ENCODE measurements at places on chromosomes 12 and 14.

DNA sequence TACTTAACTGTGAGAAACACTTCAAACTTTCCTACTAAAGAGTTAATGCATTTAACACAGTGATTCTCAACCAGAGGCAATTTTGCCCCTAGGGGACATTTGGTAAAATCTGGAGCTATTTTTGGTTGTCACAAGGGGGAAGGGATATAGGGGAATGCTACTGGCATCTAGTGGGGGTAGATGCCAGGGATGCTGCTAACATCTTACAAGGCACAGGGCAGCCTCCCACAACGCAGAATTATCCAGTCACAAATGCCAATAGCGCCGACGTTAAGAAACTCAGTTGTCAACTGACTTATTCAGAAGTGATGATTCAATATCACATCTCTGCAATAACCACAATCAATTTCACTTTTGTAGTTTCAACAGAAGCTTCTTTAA, 2.0 kb downstream of the EEA1 start:
- no peak for DNase-seq

DNA sequence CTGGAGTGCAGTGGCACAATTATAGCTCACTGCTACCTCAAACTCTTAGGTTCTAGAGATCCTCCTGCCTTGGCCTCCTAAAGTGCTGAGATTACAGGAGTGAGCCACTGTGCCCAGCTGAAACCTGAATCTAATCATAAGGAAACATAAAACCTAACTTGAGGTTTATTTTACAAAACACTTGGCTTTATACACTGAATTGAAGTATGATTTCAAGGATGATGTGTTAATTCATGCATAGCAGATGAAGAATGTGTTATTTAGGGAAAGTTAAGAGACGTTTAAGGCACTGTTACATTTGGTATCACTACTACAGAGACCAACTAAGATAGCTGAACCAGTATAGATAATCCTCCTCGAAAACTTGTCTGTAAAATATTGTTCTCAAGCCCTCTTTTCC, 6.4 kb downstream of the DICER1 start:
- no peak for DNase-seq

DNA sequence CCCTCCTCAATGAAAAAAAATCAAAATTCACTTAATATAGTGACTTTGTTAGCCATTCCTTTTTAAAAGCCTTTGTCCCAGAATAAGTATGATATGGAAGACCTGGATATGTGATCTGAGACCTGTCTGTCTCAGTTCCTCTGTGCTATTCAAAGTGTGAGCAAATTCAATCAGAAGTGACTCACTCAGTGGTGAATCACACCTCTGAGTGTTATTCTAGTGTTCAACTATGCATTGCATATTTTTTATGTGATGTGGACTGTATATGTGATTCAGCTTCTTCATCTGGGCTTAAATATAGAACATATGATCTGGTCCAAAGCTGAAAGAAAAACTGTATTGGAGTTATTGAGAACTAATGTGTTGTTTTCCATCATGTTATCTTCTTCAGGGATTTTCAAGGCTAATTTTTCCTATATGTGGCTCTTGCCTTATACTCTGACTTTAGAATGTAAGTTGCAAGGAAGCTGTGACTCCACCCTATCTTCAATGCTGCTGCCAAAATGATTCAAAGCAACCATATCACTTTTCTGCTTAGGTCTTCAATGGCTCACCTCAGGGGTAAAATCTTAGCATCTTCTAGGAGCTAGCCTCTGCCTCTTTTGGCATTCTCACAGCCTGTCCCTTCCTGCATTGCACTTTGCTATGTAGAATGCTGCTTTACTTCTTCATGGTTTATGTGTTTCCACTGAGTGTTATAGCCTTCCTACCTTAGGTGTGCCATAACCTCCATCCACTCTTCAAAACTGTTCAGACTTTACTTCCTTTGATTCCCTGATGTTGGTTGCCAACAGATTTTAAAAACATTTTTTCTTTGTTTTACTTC, 169.8 kb downstream of the OTOGL start:
- DNase-seq = peak; percentile 22

GRCh38 chr12:121026274-121027045, 10.2 kb upstream of the C12orf43 start:
- DNase-seq = peak; percentile 12

GRCh38 chr14:32329690-32330285, 690 bp downstream of the AKAP6 start:
- no peak for DNase-seq

DNA sequence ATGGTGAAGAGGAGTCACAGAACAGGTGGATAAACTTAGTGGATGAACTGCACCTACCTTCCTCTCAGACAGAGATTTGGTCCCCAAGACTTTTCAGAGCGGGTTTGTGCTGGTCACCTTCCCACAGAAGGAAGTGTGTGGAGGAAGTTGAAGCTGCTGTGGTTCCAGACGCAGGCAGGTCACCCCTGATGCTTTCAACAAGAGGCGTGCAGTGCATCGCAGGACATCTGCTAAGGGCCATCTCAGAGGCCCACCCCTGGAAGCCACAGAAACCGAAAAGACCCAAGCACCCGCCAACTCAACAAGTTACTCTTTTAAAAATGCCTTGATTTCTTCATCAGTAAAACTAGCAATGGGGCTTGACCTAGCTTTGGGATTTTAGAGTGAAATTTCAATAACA, 1.0 kb upstream of the GPX2 start:
- no peak for DNase-seq

DNA sequence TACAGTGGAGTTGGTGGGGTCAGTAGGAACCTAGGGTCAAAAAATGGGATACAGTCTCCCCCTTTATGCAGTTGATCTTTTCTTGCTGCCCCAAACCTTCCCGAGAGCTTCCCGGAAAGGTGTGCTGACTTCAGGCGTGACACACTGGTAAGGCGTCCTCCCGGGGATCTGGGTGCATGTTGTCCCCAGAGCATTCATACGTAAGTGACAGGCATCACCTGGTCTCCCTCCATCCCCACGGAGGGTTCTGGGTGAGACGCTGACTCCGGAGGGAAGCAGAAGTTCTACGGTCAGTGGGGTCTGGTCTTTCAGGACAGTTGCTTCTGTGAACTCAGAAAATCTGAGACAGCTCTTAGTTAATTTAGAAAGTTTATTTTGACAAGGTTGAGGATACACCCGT, 159.6 kb upstream of the RTL1 start:
- no peak for DNase-seq

GRCh38 chr14:104659764-104660523, 29.5 kb upstream of the INF2 start:
- DNase-seq = no peak

- DNase-seq = no peak
Observed at GRCh38 chr12:113251404-113252070, 30.3 kb downstream of the TPCN1 start.

GRCh38 chr14:63147018-63147417, 57.2 kb upstream of the RHOJ start:
- DNase-seq = no peak

- DNase-seq = peak; percentile 62
Observed at GRCh38 chr14:51342226-51342625, 102.2 kb downstream of the TMX1 start.

- DNase-seq = no peak
Observed at GRCh38 chr12:85441025-85441424, 161.0 kb downstream of the ALX1 start.

DNA sequence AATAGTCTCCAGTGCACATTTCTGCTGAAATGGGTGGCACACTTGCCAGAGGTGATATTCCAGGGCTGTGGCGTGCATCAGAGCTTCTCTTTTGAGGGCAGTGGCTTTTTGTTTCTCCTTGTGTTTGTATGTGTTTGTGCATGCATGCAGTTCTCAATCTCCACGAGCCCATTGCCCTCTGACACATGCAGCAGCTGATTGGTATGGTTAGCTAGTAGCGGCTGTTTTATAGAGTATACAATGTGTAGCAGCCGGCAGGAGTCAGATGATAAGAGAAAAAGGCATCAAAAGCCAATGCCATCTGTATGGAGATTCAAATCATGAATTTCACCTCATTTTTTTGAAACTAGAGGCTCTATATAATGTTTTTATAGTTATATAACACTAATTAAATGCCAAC, 616.9 kb upstream of the STXBP6 start:
- DNase-seq = no peak

GRCh38 chr14:23661542-23661941, 25.4 kb downstream of the DHRS2 start:
- DNase-seq = no peak

DNA sequence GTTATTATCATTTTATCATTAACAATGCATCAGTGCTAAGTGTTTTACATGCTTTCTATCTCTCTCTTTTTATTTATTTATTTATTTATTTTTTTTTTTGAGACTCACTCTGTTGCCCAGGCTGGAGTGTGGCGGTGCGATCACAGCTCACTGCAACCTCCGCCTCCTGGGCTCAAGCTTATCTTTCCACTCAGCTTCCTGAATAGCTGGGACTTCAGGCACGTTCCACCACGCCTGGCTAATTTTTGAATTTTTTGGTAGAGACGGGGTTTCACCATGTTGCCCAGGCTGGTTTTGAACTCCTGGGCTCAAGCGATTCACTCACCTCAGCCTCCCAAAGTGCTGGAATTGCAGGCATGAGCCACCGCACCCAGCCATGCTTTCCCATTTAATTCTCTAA, 3.9 kb upstream of the BTG1 start:
- no peak for DNase-seq

- no peak for DNase-seq
Observed at GRCh38 chr14:92847278-92847677, 53.2 kb downstream of the GOLGA5 start.

GRCh38 chr12:88063375-88063774, 34.2 kb upstream of the C12orf50 start:
- DNase-seq = no peak

DNA sequence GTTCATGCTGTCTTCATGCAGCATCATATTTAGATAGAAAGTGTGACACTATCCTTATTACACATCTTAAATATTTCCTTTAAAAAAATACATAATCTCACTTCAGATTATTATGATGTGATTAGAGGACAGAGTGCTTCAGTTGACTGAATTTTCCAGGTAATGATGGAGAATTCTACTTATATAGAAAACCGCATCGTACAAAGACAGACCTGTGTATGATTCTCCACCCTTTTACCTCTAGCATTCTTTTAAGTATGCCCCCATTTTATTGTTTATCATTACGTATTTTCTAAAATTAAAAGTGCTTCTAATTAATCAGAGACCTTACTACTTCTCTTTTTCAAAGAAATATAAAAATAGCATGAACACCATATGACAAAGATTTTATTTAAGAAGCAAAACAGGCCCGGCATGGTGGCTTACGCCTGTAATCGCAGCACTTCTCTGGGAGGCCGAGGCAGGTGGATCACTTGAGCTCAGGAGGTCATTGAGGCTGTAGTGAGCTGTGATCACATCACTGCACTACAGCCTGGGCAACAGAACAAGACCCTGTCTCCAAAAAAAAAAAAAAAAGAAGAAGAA, 13.9 kb downstream of the RPS6KA5 start:
- no peak for DNase-seq

DNA sequence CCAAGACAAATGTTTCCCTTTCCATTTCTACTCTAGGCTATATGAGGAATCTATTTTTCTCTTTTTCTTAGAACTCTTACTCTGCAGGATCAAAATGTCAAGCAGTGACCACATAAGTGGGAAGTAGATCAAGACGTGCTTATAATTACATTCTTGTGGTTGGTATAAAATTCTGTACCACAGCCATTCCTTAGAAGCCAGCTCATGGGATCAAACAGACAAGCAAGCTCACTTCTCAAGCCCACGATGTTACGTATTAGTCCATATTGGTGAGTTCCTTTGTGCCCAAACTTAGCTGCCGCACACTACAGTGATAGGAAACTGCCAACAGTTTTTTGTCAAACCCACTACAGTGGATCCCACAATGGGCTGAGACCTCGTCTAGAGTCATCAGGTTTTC, 53.4 kb downstream of the IFNG start:
- DNase-seq = peak; percentile 37

DNA sequence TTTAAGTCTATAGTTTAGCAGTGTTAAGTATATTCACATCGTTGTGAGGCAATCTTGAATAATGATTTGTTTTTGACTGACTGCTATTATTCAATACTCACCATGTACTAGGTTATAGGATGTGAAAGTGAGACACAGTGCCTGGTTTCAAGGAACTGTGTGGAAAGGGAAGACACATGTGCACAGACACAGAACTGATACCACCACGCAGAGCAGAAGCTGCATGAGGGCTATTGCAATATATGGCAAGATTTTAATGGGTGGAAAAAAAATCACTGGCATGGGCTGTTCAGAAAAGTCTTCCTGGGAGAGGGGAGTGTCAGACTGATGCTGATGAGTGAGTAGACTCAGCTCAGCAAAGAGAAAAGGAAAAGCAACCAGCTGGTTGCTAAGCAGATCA, 10.4 kb downstream of the SLC7A8 start:
- no peak for DNase-seq

- DNase-seq = peak; percentile 31
Observed at GRCh38 chr14:47278233-47278842, 397.1 kb downstream of the MDGA2 start.

- no peak for DNase-seq
Observed at GRCh38 chr12:93204896-93205295, 172.8 kb upstream of the NUDT4 start.

- DNase-seq = no peak
Observed at GRCh38 chr12:111355201-111355925, 13.5 kb downstream of the PHETA1 start.

DNA sequence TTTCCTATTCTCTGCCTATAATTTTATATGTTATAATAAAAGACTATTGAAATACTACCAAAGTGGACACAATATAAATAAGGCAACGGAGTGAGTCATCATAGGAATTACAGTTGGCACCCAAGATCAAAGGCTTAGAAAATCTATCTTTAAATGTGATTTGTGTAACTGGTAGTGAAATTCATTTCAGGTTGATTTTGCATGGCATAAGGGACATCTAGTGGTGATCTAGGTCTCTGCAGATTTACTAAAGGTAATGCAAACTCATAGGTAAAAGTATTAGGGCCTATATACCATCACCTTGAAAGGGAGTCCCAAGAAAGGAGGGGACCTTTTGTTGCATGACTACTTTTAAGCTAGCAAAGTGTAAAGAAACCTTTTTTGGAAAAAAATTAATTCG, 527.2 kb downstream of the NRXN3 start:
- DNase-seq = peak; percentile 25

DNA sequence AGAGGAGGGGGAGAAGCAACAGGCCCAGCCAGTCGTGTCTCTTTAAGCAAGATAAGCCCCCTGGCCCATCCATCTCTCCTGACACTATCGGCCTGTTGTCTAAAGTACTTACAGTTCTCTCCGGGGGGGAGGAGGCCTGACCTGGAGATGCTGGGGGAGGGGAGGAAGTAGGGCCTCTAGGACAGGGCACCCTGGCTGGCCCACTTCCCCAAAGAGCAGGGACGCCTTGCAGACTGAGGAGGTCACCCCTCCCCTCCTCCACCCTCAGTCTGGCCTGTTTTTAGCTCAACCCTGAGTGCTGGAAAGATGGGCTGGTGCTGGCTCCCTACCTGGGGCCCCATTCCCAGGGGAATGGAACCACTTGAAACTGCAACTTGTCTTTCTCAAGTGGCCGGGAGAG, 70.3 kb downstream of the TBX5 start:
- DNase-seq = no peak

GRCh38 chr12:53950789-53951576, 3.7 kb upstream of the HOXC12 start:
- no peak for DNase-seq

GRCh38 chr12:27094726-27095125, 12.3 kb upstream of the C12orf71 start:
- DNase-seq = no peak

- no peak for DNase-seq
Observed at GRCh38 chr14:24673534-24674203, 39.7 kb upstream of the GZMB start.

GRCh38 chr14:60645126-60645741, 4.0 kb downstream of the SIX1 start:
- DNase-seq = no peak

GRCh38 chr14:34713681-34714319, 593 bp downstream of the CFL2 start:
- peak; percentile 44 for DNase-seq

GRCh38 chr12:3359478-3359877, 131.5 kb upstream of the PRMT8 start:
- DNase-seq = no peak

Data from LoVo (cell line).